ENCODE measurements at places on chromosomes 4 and X.

GRCh38 chr4:78527555-78527954 is 24.0 kb upstream of the ANXA3 start:
- no peaks in the 10 kb centered on the region for H3K27me3 ChIP-seq
- H3K36me3 ChIP-seq: no peaks in the 10 kb centered on the region
- no peak for DNase-seq
- peaks cover 26% of the 10 kb centered on the region for H3K4me1 ChIP-seq
- H3K27ac ChIP-seq: no peak overlapping the region
- no peak overlapping the region for H3K4me3 ChIP-seq

DNA sequence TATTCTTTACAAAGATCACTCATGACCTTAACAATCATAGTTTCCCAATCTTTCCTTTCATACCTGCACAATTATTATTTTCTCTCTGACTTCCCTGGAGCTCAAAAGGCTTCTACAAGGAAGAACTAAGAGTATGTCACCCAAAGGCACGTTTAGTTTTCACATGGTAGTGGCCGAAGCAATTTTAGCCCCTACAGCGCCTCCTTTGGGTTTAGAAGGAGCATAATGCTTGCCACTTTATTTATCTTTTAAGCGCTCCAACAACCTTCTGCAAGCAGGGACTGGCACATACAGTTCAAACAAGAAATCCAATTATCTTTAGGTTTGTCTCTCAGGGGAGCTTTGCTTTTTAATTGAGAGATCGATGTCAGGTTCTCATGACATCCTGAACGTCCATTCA is 42.0 kb upstream of the IGSF1 start:
- H3K4me1 ChIP-seq: no peaks in the 10 kb centered on the region
- H3K4me3 ChIP-seq: no peak overlapping the region
- H3K27ac ChIP-seq: no peak overlapping the region
- no peak for DNase-seq
- no peaks in the 10 kb centered on the region for H3K36me3 ChIP-seq

GRCh38 chr4:138105331-138105730 is 136.8 kb downstream of the SLC7A11 start:
- H3K27me3 ChIP-seq: no peaks in the 10 kb centered on the region
- H3K4me3 ChIP-seq: no peak overlapping the region
- no peaks in the 10 kb centered on the region for H3K36me3 ChIP-seq
- no peak overlapping the region for H3K27ac ChIP-seq
- H3K4me1 ChIP-seq: peaks cover 7% of the 10 kb centered on the region

DNA sequence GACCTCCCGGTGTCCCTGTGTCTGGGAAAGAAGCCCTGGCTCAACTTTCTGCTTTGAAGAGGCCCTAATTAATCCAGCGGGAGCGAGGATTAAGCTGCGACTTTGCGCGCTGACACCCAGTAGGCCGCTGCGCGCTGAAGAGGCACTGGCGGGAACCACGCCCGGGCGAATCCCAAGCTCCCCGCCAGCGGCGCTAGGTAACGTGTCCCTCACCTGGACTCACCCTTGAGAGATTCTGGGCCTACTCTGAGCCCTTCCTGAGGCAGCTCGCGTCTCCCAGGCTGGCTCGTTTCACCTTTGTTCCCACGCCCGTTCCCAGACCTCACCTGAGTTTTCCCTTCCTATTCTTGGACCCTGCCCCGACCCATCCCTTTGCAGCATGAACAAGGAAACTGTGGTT is 616 bp upstream of the KLHL34 start:
- no peaks in the 10 kb centered on the region for H3K4me1 ChIP-seq
- H3K27me3 ChIP-seq: peaks cover 12% of the 10 kb centered on the region
- no peak overlapping the region for H3K27ac ChIP-seq
- no peak for DNase-seq
- H3K4me3 ChIP-seq: no peak overlapping the region
- no peaks in the 10 kb centered on the region for H3K36me3 ChIP-seq

- H3K27me3 ChIP-seq: no peaks in the 10 kb centered on the region
- no peak overlapping the region for H3K27ac ChIP-seq
- DNase-seq: peak; percentile 44
- no peaks in the 10 kb centered on the region for H3K36me3 ChIP-seq
- H3K4me1 ChIP-seq: peaks cover 33% of the 10 kb centered on the region
Measured at GRCh38 chr4:52643785-52644244, 15.3 kb downstream of the USP46 start.

DNA sequence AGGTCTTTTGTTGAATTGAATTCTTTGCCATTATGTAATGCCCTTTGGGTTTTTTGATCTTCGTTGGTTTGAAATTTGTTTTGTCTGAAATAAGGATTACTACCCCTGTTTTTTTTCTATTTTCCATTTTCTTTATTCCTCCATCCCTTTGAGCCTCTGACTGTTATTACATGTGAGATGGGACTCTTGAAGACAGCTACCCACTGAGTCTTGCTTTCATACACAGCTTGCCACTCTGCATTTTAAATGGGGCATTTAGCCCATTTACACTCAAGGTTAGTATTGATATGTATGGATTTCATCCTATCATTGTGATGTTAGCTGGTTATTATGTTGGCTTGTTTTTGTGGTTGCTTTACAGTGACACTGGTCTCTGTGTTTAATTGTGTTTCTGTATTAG is 736.2 kb upstream of the GRID2 start:
- no peaks in the 10 kb centered on the region for H3K36me3 ChIP-seq
- H3K4me1 ChIP-seq: no peaks in the 10 kb centered on the region
- H3K27ac ChIP-seq: no peak overlapping the region

GRCh38 chr4:42296196-42296595 is 101.1 kb upstream of the SHISA3 start:
- H3K4me3 ChIP-seq: no peak overlapping the region
- H3K4me1 ChIP-seq: no peaks in the 10 kb centered on the region
- H3K27me3 ChIP-seq: no peaks in the 10 kb centered on the region
- no peaks in the 10 kb centered on the region for H3K36me3 ChIP-seq

GRCh38 chr4:82905205-82905604 is 4.7 kb downstream of the THAP9 start:
- DNase-seq: peak; percentile 58
- no peak overlapping the region for H3K27ac ChIP-seq
- H3K27me3 ChIP-seq: no peaks in the 10 kb centered on the region
- no peaks in the 10 kb centered on the region for H3K36me3 ChIP-seq
- H3K4me3 ChIP-seq: no peak overlapping the region
- peaks cover 16% of the 10 kb centered on the region for H3K4me1 ChIP-seq

GRCh38 chr4:108651014-108651791 is 804 bp downstream of the OSTC start:
- peak; percentile 66 for DNase-seq
- peak overlapping the region; percentile 95 for H3K4me3 ChIP-seq
- peak overlapping the region; percentile 88 for H3K27ac ChIP-seq
- H3K36me3 ChIP-seq: no peaks in the 10 kb centered on the region

DNA sequence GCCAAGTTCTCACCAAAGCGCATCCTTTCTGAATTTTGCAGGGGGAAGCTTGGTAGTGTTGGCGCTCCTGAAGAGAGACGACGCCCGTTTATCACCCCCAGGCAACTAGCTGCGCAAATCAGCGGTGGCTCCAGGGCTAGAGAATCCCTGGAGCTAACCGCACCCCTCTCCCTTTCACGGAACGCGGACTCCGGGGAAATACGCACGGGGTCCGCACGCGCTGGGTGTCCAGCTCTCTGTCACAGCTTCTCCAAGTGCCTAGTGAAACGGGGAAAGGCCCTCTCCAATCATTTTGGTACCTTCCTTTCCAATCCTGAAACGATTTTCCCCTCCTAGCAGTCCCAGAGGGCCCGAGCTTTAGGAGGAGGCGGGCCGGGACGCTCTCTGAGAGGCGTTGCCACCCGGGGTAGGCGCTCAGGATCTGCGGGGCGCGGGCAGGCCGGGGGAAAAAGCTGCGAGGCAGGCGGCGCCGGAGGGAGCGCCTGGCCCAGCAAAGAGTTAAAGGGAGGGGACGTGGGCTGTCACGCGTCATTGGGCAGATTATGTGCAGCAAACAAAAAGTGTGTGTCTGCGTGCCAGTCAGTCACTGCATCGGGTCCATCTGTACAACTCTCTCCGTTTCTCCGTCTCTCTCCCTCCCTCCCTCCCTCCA is at the start of gene PRDM8:
Gene PRDM8, plus strand, starts transcription at position 582 of the 652 bp plus-strand sequence. CDS start 2,578 bp downstream, outside the sequence.
- H3K4me3 ChIP-seq: no peak within 1 kb of the TSS
- peaks cover 95% of the 10 kb centered on the region for H3K27me3 ChIP-seq
- no peaks in the 10 kb centered on the region for H3K36me3 ChIP-seq
- DNase-seq: no peak
- H3K4me1 ChIP-seq: peaks cover 19% of the 10 kb centered on the region

DNA sequence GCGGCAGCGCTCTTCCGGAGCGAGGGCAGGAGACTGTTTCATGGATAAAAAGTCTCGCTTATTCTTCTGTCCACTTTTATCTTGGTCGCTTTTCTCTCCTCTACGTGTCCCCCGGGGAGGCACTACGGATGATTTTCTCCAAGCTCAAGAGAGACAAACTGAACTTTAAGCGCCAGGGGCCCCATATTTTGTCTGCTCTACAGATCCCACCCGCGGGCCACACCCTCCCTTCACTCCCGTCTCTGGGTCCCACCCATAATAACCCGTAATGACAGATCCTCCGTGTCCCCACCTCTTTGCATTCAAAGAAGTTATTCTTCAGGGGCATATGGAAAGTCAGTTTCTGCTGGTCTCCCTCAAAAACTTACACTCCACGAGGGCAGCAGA is at the start of gene CORIN:
Gene CORIN, minus strand, starts transcription at position 160 of the 387 bp plus-strand sequence. Its CDS starts 118 bp downstream, at position 42.
- peaks cover 18% of the 10 kb centered on the region for H3K4me1 ChIP-seq
- H3K27ac ChIP-seq: no peak within 1 kb of the TSS
- peak within 1 kb of the TSS; percentile 16 for H3K4me3 ChIP-seq
- H3K36me3 ChIP-seq: no peaks in the 10 kb centered on the region

- DNase-seq: peak; percentile 67
- no peak overlapping the region for H3K27ac ChIP-seq
- peaks cover 28% of the 10 kb centered on the region for H3K4me1 ChIP-seq
- H3K36me3 ChIP-seq: no peaks in the 10 kb centered on the region
- no peaks in the 10 kb centered on the region for H3K27me3 ChIP-seq
Measured at GRCh38 chr4:145840162-145840768, 98.4 kb downstream of the ZNF827 start.

GRCh38 chr4:179751669-179752068 is 2309.4 kb upstream of the AGA start:
- no peak for DNase-seq
- no peaks in the 10 kb centered on the region for H3K27me3 ChIP-seq
- no peaks in the 10 kb centered on the region for H3K36me3 ChIP-seq
- no peak overlapping the region for H3K27ac ChIP-seq

- H3K4me1 ChIP-seq: no peaks in the 10 kb centered on the region
- no peak overlapping the region for H3K27ac ChIP-seq
- no peaks in the 10 kb centered on the region for H3K36me3 ChIP-seq
- DNase-seq: no peak
Measured at GRCh38 chr4:8384397-8385060, 56.0 kb downstream of the ACOX3 start.

All from endothelial cell of umbilical vein (primary cell).